Stimulated activated CD8-positive, alpha-beta memory T cell treated with anti-CD3 and anti-CD28 coated beads, Interleukin-15, amount 100 ng/mL, for 48 hours (primary cell): ENCODE measurements at places on chromosomes 6 and 20.

GRCh38 chr6:68158256-68158655, 476.8 kb upstream of the ADGRB3 start:
- no peak for DNase-seq

DNA sequence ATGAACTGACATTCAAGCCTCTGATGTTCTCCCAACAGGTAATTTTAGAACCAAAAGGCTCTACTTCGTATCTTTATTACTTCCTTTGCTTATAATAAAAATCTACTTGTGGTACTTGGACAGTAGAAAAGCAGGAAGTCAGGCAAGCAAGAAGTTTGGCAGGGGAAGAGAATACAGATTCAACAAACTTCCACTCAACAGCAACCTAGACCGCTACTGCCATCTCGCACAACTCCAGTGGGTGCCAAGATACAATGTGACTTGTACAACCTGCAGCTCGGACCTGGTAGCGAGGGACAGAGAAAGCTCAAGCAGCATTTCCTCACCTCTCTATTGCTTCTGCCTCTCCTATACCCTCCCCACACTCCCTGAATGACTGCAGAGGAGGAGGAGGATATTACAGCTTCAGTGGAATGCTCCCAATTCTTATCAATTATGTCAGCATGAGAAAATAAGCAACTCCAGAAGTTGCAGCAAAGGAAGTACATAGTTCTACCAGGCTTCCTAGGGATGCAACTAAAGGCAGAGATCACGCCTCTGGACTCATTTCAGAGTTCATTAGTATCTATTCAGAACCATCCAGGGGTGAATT, 76.5 kb downstream of the MBOAT1 start:
- DNase-seq, result no peak

- no peak for DNase-seq
These were observed 237.6 kb downstream of the QKI start for GRCh38 chr6:163651915-163652668.

DNA sequence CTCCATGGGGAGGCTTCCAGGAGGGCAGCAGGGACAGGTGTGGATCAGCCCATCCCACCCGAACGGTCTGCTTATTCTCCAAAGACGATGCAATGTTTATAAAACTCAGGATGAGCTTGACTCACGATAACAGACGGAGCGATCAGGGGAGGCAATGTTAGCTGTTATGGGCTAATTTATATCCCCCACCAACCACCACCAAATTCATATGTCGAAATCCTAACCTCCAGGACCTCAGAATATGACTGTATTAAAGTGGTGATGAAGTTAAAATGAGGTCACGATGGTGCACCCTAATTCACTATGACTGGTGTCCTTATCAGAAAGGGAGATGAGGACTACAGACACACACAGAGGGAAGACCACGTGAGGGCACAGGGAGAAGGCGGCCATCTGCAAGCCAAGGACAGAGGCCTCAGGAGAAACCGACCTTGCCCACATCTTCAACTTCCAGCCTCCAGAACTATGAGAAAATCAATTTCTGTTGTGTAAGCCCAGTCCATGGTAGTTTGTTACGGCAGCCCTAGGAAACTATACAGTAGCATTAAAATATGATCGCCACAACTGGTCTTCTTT, 7.0 kb downstream of the ADTRP start:
- DNase-seq, result no peak

GRCh38 chr20:4151991-4152695, 136.8 kb upstream of the RNF24 start:
- DNase-seq, result no peak

- no peak for DNase-seq
These were observed 31.6 kb upstream of the KIF25 start for GRCh38 chr6:167965592-167966539.
